ENCODE measurements at places on chromosomes 3 and 15. TPM values are rescaled to one million over a fixed set of nuclear protein-coding genes. Genes with fewer than 3 reads are reported as not detected.

DNA sequence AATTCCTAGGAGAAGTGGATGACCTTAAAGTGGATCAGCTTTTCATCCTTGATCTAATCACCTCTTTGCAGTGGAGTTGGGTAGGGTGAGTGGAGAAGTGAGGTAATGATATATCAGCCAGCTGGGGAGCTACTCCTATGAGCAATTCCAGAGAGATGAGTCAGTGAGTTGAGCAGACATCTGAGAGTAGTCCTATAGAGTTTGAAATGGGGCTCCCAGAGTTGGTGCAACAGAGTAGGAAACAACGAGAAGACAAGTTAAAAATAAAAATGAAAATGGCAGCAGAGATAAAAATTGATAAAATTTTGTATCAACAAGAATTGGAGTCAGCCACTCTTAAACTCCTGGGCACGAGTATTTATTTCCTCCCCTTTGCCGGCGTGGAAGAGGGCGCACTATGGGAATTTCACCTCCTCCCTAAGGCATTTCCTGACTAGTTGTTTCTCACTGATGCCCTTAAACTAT, 150.8 kb upstream of the DPH6 start:
- DNase-seq = no peak

DNA sequence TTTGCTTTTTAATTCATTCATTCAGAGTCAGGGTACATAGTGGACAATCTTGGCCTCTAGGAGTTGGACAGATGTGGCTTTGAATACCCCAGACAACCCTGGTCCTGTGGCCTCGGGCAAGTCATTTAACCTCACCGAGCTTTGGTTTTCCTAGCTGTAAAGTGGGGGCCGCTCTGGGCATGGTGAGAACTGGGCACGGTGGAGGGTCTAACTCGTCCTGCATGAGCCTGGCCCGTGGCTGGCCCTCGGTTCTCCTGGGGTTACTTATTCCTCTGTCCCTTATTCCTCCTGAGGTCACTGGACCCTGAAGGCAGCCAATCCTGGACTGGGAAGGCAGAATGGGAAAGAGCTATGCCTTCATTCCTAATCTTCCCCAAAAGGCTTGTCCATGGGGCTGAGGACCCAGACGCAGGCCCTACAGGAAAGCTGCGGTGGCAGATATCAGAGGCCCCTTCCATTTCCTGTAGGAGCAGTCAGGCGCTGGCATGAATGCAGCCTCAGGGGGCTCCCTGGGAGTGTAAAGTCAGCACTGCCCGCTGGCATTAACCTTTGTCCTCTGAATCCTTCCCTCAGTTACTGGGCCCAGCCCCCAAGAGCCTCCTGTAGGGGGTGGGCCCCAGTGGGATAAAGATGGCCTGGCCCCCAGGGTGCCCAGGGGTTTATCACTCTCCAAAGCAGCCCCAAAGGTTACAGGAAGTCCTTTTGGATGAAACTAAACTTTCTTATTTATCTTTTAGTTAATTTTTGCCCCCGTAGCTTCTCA, 17.9 kb upstream of the SEC13 start:
- DNase-seq = no peak

DNA sequence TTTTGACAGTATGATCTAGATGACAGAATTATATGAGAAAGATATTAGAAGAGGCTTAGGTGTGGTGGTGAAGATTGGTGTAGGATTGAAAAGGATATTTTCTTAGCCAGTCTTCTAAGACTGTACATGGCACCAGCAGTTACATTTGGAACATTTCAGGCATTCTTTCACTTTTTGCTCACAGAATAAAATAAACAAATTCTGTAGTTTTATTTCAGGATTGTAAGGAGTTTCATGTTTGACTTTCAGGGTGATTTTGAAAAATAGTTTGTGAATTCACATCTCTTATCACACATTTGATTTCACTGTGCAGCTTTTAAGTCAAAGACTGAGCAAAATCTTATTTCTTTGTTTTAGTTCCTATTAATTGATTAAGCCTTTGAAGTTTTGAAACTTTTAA, 27.1 kb downstream of the DNAJC13 start:
- DNase-seq = no peak

DNA sequence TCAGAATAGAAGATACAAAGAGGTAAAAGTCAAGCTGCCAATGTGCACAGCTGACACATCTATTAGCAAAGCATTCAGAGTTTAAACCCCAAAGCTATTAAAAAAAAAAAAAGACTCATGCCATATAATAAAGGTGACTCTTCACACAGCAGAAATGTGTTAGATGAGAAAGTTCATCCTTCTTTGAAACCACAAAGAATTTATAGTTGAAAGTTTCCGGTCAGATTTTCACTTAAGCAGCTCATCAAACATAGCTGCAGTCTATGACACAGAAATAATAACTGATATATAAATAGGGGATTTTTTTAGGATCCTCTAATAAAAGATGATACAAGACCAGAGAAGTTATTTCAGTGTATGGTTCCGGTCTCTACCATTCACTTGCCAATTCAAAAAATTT, 76.6 kb downstream of the WWTR1 start:
- no peak for DNase-seq

- DNase-seq = no peak
Observed at GRCh38 chr15:60120100-60120499, 116.0 kb downstream of the FOXB1 start.

- DNase-seq = no peak
Observed at GRCh38 chr3:43732747-43733425, 42.1 kb downstream of the ABHD5 start.

GRCh38 chr3:161602918-161603317, 106.3 kb downstream of the OTOL1 start:
- DNase-seq = no peak

Gene LRRIQ4
- not detected for total RNA-seq

- DNase-seq = peak; percentile 17
Observed at GRCh38 chr15:62326460-62327011, 161.5 kb upstream of the C2CD4B start.

GRCh38 chr15:94327356-94327936, 96.1 kb downstream of the MCTP2 start:
- no peak for DNase-seq

DNA sequence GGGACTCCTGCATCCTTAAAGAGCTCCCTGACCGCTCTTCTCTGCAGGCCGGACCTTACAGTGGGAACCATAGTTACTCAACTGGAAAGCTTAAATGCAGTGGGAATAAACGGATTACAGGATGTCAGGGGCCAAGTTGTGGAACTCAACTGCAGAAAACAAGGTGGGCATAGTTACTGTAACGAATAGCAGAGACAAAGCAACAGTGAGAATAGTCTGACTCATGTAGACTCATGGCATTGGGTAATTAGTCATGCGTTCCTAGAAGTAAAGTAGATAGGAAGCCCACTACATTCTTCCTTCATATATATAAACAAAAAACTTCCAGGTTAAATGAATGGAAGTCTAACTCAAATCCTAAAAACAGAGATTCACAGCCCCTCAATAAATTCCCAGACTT, 95.5 kb upstream of the CHRNA7 start:
- no peak for DNase-seq

Gene HTR3E
- not detected for total RNA-seq

GRCh38 chr3:59480486-59480995, 430.7 kb upstream of the CFAP20DC start:
- no peak for DNase-seq

DNA sequence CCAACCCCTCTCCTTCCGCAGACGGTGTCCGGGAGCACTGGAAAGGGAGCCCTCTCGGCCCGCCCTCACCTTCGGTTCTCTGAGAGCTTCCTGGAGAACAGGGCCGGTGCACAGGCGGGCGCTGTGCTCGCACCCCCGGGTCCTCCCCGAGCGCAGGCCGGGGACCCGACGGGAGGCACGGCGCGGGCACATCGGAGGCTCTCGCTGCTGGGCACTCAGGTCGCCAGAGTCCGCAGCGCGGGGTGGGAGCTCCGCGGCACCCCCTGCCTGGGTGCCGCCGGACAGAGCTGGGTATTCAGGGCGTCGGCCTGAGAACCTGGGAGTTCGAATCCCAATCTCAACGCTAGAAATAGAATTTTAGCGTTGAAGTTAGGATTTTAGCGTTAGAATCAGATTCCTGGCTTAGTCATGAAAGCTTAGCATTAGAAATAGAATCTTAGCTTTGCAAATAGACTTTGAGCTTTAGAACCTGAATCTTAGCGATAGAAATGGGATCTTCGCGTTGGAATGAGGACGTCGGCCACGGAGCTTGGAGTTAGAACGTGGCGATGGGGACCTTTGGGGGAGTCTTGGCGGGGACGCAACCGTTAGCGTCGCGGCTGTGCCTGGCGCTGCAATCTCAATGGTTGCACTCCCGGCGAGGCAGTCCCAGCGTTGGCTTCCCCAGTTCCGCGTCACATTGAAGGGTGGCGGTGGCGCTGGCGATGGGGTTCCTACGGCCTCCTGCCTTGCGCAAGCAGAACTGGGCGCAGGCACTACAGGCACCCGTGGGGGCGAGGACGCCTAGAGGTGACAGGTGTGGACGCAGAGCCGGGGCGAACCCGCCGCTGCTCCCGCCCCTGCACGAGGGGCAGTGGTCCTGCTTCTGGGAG, 549 bp downstream of the TRH start:
- DNase-seq = no peak

Gene TNNC1
- 2.2 TPM for total RNA-seq

DNA sequence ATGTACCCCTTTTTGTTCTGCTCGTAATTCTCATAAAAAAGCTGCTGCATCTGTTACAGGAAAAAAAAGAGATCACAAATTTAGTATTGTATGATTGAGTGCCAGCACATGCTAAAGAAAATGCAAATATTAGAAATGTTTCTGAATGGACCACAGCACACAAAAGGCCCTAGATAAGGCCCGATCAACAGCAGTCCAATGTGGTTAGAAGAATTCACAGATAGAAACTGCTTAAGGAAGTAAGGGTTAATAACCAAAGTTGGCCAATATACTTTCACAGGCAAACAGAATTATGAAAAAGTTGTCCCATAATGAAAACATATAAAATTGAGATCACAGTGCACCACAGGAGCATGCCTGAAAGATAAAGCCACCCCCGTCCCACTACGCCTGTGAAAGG, 72.9 kb downstream of the CHSY1 start:
- DNase-seq = no peak

- DNase-seq = no peak
Observed at GRCh38 chr15:35141743-35142471, 56.8 kb upstream of the NANOGP8 start.

DNA sequence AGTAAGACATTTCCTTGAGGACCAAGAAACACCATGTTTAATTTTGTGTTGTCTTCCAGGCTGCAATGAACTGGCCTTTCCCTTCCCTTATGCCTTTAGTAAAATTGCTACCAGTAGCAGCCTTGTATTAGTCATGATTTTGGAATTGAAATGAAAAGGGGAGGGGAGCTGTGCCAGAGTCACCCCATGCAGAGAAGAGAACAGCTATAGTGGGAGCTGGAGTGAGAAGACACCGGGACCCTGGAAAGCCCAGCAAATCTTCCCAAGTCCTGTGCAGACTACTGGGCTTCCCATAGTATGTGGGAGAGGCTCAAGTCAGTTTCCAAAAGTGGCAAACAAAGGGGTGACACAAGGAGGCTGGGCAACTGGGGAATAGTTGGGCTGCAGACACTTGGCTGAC, 178.5 kb downstream of the NR1D2 start:
- no peak for DNase-seq

DNA sequence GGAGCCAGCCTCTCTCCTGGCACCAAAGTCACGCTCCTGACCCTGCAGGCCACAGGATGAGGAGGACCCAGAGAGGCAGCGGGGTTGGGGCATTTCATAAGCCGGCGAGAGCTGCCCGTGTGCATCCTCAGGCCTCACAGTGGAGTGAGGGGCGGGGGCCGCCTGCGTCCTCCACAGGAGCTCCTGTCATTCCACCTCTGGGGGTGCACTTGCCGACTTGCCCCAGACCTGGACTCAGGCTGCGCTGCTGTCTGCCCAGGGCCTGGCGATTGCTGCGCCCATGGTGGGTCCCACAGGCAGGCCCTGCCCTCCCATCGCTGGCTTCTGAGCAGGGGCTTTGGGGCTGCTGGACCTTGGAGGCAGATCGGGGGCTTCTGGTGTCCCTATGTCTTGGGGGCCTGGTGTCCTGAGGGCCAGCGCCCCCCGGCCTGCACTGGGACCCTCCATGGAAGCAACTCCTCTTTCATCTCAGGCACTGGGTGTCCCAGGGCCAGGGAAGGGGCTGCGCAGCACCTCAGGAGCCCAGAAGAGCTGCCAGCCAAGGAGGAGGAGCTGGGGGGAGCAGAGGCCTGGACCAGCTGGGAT, 184.0 kb downstream of the GOLGA6L6 start:
- peak; percentile 9 for DNase-seq

- no peak for DNase-seq
Observed at GRCh38 chr15:66226736-66227135, 26.8 kb downstream of the MEGF11 start.

GRCh38 chr3:165192610-165193192, 3.5 kb downstream of the SLITRK3 start:
- DNase-seq = peak; percentile 17

DNA sequence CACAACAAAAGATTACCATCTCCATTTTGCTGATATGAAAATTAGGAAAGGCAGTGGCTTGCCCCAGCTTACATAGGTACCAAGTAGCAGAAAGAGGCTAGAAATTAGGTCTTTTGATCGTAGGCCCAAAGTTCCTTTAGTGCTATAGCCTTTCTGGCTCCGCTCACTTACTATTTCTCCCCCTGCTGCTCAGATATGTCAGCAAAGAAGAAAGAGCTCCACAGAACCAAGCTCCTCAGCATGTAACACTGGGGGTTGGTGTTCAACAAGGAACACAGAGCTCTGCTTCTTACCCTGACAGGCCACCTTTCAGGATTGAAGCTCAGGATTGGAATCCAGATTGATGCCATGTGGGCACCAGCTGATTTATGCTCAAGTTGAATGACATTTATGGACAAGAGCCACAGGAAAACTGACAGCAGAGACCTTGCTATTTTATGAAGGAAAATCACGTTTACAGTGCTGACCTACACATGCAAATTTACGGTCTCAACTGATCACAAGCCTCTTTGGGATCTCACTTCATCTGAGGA, 6.1 kb upstream of the IL12A start:
- DNase-seq = no peak

DNA sequence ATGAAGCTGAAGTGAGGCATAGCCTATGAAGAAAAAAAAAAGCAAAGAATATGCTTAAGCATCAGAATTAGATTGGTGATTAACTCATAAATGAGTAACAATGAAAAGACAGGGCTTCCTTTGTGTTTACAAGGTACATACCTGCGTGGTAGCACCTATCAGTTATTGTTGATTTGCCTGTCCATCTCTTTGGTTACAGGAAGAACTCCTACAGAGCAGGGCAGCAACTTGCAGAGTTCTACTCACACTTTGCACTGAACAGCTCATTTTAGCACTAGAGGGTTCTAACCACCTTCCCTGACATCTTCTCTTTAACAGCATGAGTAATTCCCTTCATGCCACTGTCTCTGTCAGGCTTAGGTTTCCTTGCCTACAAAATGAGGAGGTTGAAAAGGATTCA, 166.0 kb downstream of the DPH6 start:
- no peak for DNase-seq

- no peak for DNase-seq
Observed at GRCh38 chr3:77885381-77885780, 845.5 kb downstream of the ROBO2 start.

- DNase-seq = no peak
Observed at GRCh38 chr3:43126536-43126935, 20.7 kb upstream of the POMGNT2 start.

Gene PSTPIP1
- 22.1 TPM for total RNA-seq

- DNase-seq = no peak
Observed at GRCh38 chr15:87045746-87046145, 966.1 kb downstream of the AGBL1 start.

Data from kidney (tissue), 22 donors.